ENCODE measurements at places on chromosomes 7 and 10.

DNA sequence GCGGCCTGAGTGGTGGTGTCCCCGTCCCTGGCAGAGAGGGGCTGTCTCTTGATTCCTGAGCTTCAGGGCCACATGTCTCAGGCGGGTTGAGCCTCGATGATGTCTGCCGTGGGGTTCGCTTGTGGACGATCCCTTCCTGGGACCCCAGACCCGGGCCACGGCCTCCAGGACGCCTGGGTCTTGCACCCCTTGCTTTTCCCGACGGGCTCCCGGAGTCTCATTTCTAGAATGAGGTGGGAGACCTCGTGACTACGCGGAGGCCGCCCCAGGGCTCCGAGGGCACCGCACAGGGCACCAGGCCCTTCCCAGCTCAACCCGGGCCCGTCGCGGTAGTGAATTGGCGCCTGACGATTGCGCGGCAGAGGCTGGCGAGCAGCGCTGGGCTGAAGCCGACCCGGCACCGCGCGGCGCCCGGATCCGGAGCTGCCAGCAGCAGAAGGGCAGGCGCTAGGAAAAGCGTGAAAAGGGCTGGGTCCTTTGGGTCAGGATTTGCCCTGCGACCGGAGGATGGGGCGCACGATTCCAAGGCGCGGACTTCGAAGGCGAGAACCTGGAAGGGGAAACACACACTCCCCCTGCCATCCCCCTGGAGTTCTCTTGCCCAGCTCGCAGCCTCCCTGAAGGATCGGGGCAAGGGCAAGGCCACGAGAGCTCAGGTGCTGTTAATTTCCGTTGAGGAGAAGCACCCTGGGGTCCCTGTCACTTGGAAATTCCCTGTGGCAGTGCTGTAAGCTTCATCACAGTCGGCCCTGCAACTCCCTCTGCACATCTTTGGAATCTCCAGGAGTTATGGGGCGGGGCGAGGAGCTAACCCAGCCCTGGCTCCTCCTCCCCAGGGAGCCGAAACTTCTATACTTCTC, 15.5 kb downstream of the TLX1 start:
- DNase-seq, result no peak

DNA sequence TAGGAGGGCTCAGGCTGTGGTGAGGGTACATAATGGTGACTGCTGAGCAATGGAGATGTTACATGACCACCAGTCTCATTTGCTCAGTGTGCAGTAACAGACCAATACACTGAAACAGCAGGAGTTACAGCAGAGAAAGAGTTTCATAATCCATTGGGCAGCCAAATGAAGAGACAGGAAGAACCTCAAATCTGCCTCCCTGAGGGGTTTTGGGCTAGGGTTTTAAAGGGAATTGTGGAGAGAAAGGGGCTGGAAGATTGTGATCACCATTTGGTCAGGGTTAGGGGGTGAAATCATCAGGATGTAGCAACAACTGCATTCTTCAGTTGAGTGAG, 838.3 kb downstream of the GRID1 start:
- no peak for DNase-seq

DNA sequence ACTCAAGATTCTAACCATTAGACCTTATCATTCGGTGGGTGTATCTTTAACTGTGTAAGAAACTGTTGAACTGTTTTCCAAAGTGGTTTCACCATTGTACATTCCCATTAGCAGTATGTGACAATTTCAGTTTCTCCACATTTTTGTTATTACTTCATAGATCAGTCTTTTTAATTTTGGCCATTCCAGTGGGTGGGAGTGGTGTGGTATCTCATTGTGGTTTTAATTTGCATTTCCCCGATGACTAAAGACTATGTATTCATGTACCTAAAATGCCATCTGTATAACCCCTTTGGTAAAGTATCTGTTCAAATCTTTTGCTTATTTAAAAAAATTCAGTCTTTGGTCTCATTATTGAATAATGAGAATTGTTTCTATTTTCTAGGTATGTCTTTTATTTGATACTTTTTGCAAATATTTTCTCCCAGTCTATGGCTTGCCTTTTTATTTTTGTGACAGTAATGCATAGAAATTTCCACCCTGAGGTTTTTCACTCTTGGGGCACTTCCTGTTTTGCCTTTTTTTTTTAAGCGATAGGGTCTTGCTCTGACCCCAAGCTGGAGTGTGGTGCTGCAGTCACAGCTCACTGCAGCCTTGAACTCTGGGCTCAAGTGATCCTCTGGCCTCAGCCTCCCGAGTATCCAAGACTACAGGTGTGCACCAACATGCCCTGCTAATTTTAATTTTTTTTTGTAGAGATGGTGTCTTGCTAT, 141.1 kb upstream of the ITGB1 start:
- DNase-seq, result no peak

DNA sequence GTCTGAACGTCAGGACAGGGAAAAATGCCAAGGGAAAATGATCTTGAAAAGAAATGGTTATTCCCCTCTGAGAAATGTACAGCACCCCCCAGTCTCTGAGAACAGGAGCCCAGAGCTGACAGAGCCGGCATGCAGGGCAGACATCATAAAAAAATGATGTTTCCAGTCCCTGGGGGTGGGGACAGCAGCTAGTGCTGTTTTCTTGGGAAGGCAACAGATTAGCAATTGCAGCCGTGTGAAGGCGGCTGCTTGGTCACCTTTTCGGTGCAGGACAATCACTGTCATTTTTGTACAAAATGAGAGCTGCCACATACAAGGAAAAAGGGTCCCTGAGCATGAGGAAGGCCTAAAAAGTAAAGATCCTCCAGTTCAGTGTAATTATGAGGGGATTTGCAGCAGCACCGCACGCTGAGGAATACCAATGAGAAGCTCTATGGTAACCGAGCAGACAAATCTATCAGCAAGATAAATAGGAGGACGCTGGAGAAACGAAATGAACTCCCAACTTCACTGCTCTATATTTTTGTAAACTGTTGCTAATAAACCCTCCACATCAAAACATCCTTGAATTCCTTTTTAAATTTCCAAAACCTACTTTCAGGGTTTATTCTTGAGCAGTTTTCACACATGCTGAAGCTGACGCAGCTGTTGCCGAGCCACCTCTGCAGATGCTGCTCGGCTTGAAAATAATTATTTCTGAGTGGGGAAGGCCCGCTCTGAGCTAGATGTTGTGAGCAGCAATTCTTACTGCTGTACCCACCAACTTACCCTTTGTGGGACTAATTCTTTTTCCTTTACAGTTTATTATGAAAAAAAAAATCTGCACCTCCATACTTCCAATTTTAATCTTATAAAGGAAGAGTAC, 98.2 kb upstream of the NEBL start:
- no peak for DNase-seq

GRCh38 chr7:2804227-2804763, 39.8 kb downstream of the GNA12 start:
- DNase-seq, result no peak

DNA sequence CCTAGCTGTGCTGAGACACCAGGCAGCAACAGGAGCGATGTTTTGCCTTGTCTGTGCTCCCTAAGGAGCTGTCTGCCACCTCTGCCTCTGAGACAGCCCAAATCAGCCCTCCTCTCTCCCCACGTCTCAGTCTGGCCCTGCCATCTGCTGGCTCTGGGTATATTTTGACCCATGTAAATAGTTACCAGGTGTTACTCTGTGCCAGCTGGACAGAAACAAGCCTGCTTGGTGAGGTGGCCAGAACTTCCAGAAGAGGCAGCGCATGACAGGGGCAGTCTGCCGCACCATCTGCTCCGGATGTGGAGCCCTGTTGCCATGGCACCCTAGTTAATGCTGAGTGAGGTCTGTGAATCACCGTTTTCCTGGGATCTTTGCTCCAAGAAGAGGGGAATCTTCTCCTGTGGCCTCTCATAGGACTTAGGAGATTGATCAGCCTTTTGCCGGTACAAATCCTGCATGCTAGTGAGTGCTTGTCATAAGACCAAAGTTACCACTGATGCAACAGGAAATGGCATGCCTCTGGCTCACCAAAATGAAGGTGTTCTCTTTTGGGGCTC, 31.8 kb downstream of the GSTO2 start:
- peak; percentile 75 for DNase-seq

Data from NCI-H2081 (cell line).